ENCODE measurements at places on chromosomes 5 and 9.

DNA sequence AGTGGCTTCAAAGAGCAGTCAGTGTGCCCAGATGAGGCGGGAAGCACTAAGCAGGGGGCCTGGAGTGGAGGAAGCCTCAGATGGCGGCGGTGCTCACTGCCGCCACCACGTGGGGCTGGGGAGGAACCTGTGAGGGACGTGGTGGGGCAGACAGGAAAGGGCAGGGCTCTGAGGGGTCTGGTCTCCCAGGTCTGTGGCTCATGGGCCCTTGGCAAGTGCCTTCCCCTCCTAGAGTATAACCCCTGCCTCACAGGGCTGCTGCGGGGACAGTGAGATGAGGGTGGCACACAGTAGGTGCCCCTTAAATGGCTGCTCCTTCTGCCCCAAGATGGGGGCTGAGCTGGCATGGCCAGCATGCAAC lies 26.6 kb downstream of the NR5A1 start:
- DNase-seq = no peak

- DNase-seq = no peak
Measured at GRCh38 chr5:102787134-102787533, 32.0 kb downstream of the PAM start.

GRCh38 chr5:163566678-163567077 lies 61.3 kb downstream of the MAT2B start:
- no peak for DNase-seq

GRCh38 chr5:164332349-164333196 lies 827.2 kb downstream of the MAT2B start:
- no peak for DNase-seq

GRCh38 chr5:38167562-38167996 lies 90.8 kb upstream of the EGFLAM start:
- no peak for DNase-seq

GRCh38 chr9:137116027-137116507 lies 1.5 kb upstream of the DPP7 start:
- no peak for DNase-seq

GRCh38 chr5:135976216-135976615 lies 21.4 kb upstream of the LECT2 start:
- DNase-seq = no peak

- DNase-seq = no peak
Measured at GRCh38 chr5:15664961-15665360, 165.0 kb downstream of the FBXL7 start.

GRCh38 chr9:138117836-138118235 lies 240.3 kb downstream of the CACNA1B start:
- DNase-seq = no peak

- no peak for DNase-seq
Measured at GRCh38 chr5:93622240-93622885, 39.3 kb downstream of the NR2F1 start.

DNA sequence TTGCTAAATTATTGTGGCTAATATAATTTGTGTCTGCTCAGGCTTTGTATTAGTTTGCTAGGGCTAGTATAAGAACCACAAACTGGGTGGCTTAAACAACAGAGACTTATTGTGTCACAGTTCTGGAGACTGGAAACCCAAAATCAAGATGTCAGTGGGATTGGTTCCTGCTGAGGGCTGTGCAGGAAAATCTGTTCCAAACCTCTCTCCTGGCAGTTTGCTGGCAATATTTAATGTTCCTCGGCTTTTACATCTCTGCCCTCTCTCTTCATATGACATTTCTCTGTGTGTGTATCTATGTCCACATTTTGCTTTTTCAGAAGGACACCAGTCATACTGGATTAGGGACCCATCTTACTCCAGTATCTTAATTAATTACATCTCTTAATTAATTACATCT lies 498.8 kb upstream of the CD180 start:
- DNase-seq = no peak

DNA sequence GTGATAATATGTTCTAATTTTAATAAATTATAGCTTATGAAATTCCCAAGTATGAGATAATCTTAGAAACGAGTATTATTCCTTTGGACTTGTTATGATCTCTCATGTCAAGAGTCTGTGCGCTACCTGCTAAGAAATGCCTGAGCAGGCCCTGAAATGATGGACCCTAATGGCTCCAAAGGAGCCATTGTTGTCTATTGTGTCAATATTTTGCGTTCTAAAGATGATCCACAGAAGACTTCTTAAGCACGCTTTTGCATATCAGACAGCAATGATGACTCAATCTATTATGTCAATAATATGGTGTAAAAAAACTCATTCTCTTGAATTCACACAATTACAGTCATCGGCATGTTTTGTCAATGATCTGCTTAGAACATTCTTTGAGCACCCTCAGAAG lies 306.1 kb downstream of the KIAA0825 start:
- DNase-seq = no peak

DNA sequence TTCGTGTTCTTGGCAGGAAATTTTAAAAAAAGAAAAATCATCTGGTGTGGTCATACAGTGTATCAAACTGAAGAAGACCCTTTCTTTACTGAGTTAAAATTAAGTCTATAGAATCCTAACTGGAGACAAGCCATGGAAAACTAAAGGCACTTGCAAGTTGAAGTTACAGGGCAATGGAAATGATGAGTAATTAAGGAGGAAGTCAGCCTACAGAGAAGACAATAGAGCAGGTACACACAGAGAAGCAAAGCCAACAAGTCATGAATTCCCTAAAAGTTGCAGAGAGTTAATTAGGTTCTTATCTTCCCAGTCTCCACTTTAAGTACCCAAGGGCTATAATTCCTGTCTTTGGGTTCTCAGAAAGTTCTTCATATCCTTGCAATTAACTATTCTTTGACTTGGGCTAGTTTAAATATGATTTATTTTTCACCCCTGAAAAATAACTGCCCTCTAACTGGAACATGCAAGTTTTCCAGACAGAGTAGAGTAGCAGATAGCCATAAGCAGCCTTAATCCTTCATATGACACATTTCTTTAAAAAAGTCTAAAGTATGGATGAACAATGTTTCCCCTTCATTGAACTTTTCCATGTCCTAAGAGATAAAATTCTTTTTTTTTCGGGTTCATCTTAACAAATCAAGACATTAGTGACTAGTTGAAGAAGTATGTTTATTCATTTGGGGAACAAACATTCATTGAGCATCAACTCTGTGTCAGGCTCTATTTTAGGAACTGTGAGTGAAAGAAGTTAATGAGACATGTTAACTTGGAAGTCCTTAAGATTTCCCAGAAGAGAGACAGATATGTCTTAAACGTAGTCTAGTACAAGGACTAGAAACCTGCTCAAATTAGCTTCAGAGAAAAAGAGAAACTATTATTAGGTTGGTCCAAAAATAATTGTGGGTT lies 5.2 kb upstream of the ITGA2 start:
- DNase-seq = no peak

- DNase-seq = no peak
Measured at GRCh38 chr9:94135222-94135621, 51.0 kb downstream of the PTPDC1 start.

- DNase-seq = no peak
Measured at GRCh38 chr5:6307304-6307703, 71.0 kb downstream of the MED10 start.

- DNase-seq = no peak
Measured at GRCh38 chr5:17481378-17481777, 16.7 kb upstream of the TAF11L2 start.

DNA sequence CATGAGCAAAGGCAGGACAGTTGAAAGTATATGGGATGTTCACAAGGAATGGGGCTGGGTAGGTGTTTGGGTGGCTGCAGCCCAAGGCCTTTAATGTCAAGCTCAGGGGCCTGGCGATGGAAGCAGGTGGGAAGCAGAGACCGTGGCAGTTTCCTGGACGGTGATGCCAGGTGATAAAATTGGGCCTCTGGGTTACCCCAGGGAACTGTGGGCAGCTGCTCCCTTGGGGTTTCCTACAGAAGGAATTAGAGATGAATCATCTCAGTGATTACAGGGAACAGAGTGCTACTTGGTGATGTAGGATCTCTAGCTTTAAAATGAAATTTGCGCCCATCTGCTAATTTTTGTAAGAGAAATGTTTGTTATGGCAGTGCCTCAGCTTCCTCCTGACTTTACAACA lies 39.2 kb downstream of the TSTD2 start:
- DNase-seq = no peak

- DNase-seq = no peak
Measured at GRCh38 chr5:172045315-172045632, 38.8 kb upstream of the FBXW11 start.

- no peak for DNase-seq
Measured at GRCh38 chr5:110916381-110917049, 155.0 kb upstream of the TSLP start.

DNA sequence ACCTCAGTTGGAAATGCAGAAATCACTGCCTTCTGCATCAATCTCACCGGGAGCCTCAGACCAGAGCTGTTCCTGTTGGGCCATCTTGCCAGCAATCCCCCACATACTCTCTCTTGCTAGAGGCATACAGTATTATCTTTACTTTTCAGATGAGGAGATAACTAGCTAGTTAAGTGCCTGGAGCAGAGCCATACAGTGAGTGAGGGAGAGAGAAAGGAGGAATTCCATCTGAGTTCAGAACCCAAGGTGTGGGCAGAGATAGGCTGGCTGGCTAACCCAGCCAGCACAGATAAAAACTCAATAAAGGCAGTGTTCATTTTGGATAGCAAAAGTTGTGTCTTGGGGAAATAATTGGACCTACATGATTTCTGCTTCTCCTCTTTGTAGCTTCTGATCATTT lies 268.0 kb upstream of the KIF2A start:
- no peak for DNase-seq

DNA sequence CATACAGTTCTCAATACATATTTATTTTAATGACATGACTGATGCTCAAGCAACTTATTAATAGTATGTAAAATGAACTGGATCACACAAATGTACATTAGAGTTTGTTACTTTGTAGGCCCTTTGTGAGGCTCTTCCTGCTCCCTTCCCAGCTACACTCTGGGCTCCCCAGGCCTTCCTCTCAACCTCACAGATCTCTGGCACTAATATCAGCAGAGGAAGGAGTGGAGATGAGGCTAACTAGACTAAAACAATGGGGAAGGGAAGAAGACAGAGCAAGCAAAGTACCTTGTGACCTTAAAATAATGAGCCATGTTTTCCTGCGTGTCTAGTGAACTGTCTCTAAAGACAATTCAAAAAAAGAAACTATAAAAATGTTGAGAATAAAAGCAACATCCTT lies 30.3 kb upstream of the TEK start:
- no peak for DNase-seq

GRCh38 chr9:123763910-123764588 lies 165.9 kb downstream of the DENND1A start:
- no peak for DNase-seq

DNA sequence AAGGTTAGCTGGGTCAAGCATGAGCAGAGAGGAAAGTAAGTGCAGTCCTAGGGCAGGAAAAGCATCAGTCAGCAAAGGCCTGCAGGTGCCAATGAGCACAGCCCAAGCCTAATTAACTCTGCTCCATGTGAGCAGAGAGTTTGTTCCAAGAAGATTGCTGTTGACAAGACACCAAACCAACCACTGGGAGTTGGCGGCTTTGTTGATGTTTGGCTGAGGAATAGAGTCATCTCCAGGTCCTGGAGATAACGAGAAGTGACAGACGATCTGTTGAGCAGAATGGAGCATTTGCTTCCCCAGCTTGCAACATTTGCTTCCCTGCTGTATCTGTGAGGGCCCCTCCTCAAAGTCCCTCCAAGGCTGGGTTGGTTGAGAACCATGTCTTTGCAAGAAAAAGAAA lies 68.2 kb downstream of the FAM114A2 start:
- DNase-seq = no peak

DNA sequence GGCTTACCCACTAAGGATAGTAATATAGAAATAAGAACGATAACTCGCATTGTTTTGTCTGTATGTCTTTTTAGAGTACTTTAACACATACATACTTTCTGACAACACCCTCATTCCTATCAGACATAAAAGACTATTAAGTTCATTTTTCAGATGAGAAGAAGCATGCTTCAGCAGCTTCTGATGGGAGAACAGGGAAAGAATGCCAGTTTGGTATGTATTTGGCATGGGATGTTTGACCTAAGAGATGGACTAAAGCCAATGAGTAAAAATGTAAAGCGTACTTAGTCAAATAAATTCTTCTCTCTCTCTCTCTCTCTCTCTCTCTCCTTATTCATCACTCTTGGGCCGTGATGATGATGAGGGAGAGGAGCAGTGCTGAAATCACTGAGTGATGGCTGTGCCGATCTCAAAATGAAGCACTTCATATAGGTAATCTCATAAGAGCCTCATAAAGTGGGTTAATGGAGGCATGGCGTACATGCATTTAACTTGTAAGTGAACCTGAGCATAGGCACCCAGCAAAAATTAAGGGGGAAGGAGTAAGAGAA lies 71.5 kb downstream of the SLIT3 start:
- DNase-seq = no peak

DNA sequence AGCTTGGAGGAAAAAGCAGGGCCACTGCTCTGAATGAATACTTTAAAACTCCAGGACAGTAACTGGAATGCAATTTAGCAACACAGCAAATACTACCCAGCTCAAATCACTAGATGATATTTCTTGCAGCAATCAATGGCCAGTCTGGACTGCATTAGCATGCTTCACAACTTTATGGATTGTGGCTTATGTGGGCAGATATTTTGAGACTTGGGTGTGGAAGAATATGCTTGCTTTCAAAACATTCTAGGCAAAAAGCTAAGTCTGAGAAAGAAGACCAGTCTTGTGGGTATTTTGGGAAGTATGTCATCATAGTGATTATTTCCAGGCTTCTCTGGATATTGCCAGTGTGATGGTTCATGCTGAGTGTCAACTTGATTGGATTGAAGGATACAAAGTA lies 3.1 kb downstream of the RANBP3L start:
- DNase-seq = no peak

GRCh38 chr5:5736007-5736406 lies 313.5 kb downstream of the ICE1 start:
- DNase-seq = no peak

DNA sequence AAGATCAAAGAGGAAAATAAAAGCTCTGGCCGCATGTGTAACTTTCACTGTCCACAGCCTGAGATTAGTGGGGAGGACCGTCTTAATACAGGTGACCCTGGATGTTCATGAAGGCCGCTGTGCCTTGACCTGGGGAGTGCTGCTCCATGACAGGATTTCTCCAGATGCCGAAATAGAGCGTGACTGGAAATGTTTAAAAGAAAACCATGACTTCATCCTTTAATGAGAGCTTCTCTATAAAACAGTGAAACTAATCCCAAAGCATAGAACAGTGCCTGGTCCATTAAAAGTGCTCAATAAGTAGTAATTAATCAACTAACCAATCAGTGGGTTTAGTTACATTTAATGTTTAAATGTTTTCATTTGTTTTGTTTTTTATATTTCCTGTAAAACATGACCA lies 62.7 kb downstream of the ERAP1 start:
- DNase-seq = no peak

Data from substantia nigra (tissue), 51 donors.